SK-N-SH (cell line): ENCODE measurements at places on chromosomes 12 and 14.

DNA sequence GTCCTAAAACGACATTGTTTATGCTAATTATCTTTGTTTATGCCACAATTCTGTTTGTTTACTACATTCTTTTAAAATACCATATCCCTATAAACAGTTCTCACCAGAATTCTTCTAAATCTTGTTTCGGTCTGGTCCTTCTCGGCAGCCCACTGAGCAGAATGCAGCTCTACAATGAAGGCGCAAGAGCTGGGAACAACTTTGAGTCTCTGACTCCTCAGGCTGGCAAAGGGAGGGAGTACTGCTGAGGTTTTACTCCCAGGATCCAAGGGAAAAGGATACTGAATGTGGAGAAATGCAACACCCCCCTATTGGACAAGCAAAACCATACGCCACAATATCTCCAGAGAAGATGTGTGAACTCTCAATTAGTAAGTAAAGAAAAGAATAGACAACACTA is 5.4 kb downstream of the SOX5 start:
- no peak overlapping the region for H3K27ac ChIP-seq
- no peaks in the 10 kb centered on the region for H3K27me3 ChIP-seq
- no peaks in the 10 kb centered on the region for H3K36me3 ChIP-seq
- no peaks in the 10 kb centered on the region for H3K4me1 ChIP-seq
- no peak overlapping the region for H3K4me3 ChIP-seq

DNA sequence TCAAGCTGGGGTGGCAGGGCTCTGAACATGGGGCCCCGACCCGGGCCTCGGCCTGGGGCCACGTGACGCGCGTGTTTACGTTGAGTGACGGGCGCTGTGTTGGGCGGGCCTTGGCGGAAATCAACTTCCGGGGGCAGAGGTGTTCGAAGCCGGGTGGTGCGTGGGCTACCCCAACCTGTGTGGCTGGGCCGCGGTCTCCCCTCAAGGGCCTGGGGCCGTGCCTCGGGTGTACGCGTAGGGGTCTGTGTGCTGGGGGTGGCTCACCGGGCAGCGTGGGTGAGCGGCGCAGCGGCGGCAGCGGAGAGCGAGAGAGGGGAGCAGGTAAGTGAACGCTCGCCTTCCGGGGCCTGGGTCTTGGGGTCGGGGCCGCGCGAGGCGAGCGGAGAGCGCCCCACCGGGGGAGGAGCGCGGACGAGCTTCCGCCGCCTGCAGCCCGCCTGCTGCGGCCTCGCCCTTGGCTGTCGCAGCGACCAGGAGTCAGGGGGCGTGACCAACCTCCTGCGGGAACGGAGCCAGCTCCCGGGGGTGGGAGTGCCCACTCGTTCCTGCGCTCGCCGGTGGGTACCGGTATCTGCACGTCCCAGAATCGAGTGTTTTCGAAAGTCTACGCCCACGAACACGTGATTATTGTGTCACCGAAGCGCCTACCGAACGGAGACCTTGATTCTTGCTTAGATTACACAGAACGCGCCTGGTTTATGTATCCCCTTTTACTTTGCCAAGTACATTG is at the start of gene CCDC91:
CCDC91 (plus strand) TSS at position 136 of the 730 bp plus-strand sequence. CDS start 66,760 bp downstream, outside the sequence.
- no peaks in the 10 kb centered on the region for H3K4me1 ChIP-seq
- peaks cover 5% of the 10 kb centered on the region for H3K36me3 ChIP-seq
- peak within 1 kb of the TSS; percentile 97 for H3K27ac ChIP-seq
- DNase-seq = peak; percentile 90

DNA sequence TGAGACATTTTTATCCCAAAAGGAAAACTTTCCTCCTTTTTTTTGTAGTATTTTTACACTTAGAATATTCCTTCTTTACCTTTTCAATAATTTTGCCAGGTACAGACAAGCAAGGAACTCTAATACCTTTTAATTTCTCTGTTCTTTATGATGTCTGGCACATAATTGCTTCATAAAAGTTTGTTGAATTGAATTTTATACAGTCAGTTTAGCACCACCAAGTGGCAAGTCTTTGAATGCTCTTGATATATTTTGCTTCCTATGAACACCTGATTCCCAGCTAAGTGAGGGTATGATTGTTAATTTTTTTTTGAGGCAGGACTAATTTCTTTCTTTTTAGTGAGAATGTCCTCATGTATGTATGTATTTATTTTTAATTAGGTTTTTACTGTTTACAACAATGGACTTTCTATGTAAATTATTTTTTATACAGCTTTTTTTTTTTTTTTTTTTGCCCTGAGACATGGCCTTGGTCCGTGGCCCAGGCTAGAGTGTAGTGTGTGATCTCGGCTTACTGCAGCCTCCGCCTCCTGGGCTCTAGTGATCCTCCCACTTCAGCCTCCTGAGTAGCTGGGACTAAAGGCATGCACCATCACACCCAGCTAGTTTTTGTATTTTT is 6.9 kb downstream of the TBC1D15 start:
- no peak overlapping the region for H3K27ac ChIP-seq
- DNase-seq = peak; percentile 15
- peaks cover under 1% of the 10 kb centered on the region; the same call in 1 of the 2 replicates for H3K4me1 ChIP-seq
- peaks cover 7% of the 10 kb centered on the region for H3K36me3 ChIP-seq
- H3K4me3 ChIP-seq = no peak overlapping the region

GRCh38 chr12:109264095-109264942 is 44.8 kb downstream of the FOXN4 start:
- H3K36me3 ChIP-seq = no peaks in the 10 kb centered on the region; the same call in 1 of the 2 replicates
- no peak overlapping the region for H3K27ac ChIP-seq
- DNase-seq = peak; percentile 90
- no peak overlapping the region for H3K4me3 ChIP-seq
- H3K27me3 ChIP-seq = no peaks in the 10 kb centered on the region
- no peaks in the 10 kb centered on the region for H3K4me1 ChIP-seq

GRCh38 chr12:107684029-107684795 is 1.4 kb upstream of the PWP1 start:
- H3K36me3 ChIP-seq = peaks cover 10% of the 10 kb centered on the region
- no peaks in the 10 kb centered on the region; the same call in 1 of the 2 replicates for H3K27me3 ChIP-seq
- no peak for DNase-seq
- no peaks in the 10 kb centered on the region; the same call in 1 of the 2 replicates for H3K4me1 ChIP-seq
- no peak overlapping the region for H3K27ac ChIP-seq

DNA sequence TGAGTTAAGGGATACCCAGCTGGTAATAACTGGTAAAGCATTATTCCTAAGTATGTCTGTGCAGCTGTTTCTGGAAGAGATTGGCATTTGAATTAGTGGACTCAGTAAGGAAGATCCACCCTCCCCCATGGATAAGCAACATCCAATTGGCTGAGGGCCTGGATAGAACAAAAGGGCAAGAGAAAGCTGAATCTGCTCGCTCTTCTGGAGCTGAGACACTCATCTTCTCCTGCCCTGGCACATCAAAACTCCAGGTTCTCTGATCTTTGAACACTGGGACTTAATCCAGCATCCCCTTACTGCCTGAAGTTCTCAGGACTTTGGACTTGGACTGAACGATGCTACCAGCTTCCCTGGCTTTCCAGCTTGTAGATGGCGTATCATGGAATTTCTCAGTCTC is 63.1 kb upstream of the CNOT2 start:
- no peak overlapping the region for H3K4me3 ChIP-seq
- no peaks in the 10 kb centered on the region for H3K27me3 ChIP-seq
- H3K4me1 ChIP-seq = no peaks in the 10 kb centered on the region
- no peak for DNase-seq
- H3K36me3 ChIP-seq = no peaks in the 10 kb centered on the region

DNA sequence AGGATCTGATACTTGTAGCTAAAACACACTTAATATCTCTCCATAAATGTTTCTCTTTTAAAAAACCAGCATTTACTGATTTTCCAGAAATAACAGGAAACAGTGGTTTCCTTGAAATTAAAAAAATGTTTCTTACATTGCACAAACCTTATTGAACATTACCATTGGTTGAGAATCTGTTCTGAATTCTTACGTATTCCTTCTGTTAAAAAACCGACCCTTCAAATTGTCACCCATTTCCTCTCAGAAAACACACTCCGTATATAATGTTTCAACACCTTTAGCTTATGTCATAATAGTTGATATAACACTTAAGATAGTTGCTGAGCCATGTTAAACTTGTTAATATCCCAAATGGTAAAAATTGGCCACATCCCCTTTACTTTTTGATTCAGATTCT is 51.2 kb downstream of the MSRB3 start:
- peaks cover 2% of the 10 kb centered on the region; the same call in 1 of the 2 replicates for H3K36me3 ChIP-seq
- no peak overlapping the region for H3K4me3 ChIP-seq
- H3K27me3 ChIP-seq = no peaks in the 10 kb centered on the region
- H3K27ac ChIP-seq = peak overlapping the region; percentile 76; the same call in 1 of the 2 replicates
- no peak for DNase-seq

DNA sequence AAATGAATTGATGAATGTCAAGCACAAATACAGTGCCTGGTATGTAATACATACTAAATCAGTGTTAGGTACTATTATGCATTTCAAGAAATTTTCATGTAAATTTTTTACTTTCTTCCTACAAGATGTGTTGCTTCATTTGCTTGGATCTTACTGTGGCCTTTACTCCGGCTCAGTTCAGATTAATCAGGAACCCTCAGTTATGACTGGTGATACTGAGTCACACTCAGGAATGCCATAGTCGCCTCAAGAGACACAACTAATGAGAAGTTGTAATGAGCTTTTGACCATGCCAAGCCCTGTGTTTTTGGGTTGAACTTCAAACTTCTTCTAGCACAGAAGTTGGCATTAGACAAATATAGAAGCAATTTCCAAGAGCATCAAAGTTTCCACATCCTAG is 96.0 kb downstream of the TGFB3 start:
- peaks cover 6% of the 10 kb centered on the region for H3K4me1 ChIP-seq
- peaks cover 8% of the 10 kb centered on the region for H3K36me3 ChIP-seq
- peak overlapping the region; percentile 73 for H3K27ac ChIP-seq
- no peak for DNase-seq
- H3K4me3 ChIP-seq = no peak overlapping the region

DNA sequence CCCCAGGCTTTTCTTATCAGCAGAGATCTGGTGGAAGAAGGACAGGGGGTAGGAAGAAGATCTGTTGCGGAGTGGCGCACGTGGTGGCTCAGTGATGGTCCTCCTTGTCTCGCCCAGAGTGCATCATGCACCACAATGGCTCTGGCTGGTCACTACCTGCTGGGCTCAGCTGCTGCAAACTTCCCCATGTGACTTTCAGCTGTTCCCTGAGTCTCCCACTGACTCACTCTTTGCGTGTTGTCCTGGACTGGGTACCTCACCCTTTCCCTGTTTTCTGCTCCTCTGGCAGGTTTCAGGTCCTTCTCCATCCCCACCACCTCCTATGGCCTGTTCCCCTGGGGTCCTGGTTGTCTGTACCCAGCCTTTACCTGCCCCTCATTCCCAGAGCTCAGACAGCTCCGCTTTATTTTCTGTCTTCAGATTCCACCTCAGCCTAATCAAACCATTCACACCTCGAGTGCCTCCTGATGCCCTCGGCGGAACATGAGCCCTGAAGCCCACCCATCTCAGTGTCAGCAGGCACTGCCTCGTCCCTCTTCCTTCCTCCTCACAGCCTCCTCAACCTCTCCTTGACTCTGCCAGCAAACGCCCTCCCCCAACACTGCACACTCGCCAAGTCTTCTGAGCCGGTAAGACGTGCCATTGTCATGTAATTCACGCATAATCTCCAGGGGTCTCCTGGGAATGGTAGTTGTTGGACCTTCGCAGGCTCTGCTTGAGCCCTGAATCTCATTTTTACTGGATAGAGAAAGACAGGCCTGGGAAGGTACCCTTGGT is 1.8 kb downstream of the C1R start:
- H3K27ac ChIP-seq = no peak overlapping the region
- no peaks in the 10 kb centered on the region for H3K36me3 ChIP-seq
- H3K27me3 ChIP-seq = no peaks in the 10 kb centered on the region
- H3K4me1 ChIP-seq = peaks cover 8% of the 10 kb centered on the region; the same call in 1 of the 2 replicates
- DNase-seq = no peak
- no peak overlapping the region for H3K4me3 ChIP-seq

DNA sequence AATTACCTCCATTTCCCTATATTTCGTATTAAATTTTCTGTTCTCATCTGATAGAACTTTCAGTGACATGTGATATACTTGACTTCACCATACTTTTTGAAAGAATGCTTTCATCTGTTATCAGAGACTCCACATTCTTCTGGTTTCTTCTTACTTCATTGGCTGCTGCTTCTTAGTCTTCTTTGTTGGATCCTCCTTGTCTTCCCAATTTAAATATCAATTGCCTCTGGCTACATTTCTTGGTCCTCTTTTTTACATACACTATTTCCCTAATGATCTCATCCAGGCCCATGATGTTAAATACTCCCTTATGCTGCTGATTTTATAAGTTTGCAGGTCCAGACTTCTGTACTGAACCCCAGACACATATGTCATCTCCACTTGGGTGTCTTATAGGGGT is 22.0 kb downstream of the OR5AU1 start:
- no peak for DNase-seq
- H3K4me3 ChIP-seq = no peak overlapping the region
- H3K27me3 ChIP-seq = peaks cover 6% of the 10 kb centered on the region; the same call in 1 of the 2 replicates
- no peaks in the 10 kb centered on the region for H3K4me1 ChIP-seq
- H3K36me3 ChIP-seq = no peaks in the 10 kb centered on the region
